GM23338 (cell line): ENCODE measurements at places on chromosomes 2 and 18. TPM values are rescaled to one million over a fixed set of nuclear protein-coding genes. Genes with fewer than 3 reads are reported as not detected.

- no peak for DNase-seq
Observed at GRCh38 chr18:43883886-43884285, 606.6 kb upstream of the SYT4 start.

RAB27B gene
- polyA plus RNA-seq = 0.13 and 0.47 TPM in 2 replicates

DNA sequence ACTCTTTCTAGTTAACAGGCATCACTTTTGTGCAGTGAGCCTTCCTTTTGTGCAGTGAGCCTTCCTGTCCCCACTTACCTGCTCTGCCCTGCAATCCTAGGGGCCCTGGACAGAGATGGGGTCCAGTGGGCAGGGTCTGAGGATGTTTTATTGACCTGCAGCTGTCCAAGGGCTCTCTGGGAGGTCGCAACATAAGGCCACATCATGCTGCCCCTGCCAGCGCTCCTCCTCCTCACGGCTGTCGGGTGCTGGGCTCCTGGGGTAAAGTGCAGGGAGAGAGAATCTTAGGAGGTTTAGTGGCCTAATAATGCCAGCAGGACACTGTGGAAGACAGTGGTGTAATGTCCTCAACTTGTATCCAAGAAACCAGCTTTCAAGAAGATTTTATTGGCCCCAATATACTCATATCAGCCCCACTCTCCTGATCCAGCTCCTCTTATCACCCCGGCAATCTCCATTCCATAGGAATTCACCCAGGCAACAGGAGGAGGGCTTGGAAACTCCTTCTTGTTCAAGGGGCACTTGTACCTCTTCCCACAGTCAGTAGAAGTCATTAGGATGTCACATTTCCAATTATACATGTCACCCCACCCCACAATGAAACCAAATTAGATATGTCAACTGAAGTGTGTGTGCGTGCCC is 41.9 kb upstream of the ASB18 start:
- no peak for DNase-seq

DNA sequence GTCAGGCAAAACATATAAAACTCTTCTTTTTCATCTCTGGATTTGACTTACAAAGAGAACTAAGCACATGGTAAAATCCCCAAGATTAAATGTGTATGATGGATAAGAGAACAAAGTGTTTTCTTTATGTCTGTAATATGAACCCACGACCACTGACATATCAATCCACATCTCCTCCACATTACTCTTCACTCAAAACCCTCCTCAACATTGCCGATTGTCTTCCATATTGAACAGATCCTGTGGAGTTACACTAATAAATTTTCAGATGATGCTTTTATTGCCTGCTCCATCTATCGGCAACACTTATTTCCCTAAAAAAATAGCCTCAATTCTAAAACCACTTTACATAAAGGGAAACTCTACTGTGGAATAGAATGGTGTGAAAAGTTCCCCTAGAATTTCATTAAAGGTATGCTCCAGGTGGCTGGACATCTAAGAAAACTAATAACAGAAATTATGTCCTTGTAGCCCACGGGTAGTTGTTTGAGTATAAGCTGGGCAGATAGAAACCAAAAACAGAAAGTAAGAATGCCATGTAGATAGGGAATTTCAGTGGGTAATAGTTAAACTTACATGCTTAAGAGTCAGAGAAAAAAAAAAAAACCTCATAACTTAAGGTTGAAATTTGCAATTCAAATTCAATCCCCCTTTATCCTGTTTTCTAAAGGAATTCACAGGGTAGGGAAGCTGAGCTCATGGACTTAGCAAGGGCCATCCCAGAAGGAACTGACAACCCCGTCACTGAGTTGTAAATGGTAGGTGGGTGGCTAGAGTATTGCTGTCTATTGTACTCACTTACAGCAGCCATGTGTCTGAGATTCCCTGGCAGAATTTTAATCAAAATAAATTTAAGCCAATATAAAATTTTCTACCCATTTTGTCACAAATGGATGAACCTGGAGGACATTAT is 305.4 kb upstream of the LYPD1 start:
- DNase-seq = peak; percentile 39

CCDC138 gene
- polyA plus RNA-seq = 25.8 and 30.8 TPM in 2 replicates

FAM228A gene
- polyA plus RNA-seq = 0.11 and 0.49 TPM in 2 replicates

DNA sequence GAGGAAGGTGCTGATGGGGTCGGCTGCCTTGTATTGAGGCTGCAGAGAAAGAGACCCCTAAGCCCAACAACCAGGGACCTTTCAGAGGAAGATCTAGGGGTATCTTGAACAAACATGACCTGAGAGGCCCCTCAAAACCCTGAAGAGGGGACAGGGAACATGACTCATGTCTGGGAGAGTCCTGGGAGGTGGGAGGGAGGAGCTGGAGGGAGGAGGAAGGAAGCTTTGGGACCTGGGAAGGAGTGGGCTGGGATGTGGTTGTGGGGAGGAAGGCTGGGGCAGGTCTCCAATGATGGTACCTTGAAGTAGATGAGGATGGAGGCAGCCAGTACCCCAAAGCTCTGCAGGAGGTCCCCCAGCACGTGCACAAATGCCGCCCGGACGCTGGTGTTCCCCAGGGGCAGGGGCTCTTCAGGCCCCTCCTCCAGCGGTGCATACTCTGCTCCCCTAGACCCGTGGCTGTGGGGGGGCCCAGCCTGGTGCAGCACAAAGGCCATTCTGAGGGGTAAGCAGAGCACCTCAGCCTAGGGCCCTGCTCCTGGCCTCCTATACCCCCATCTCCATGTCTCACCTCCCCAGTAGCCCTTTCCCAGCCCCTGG is 5.9 kb downstream of the SLC30A3 start:
- DNase-seq = no peak

ATP6V1C2 gene
- 1.5 and 2.1 TPM in 2 replicates for polyA plus RNA-seq
